ENCODE measurements at places on chromosomes 4 and X. TPM values are rescaled to one million over a fixed set of nuclear protein-coding genes. Genes with fewer than 3 reads are reported as not detected.

DNA sequence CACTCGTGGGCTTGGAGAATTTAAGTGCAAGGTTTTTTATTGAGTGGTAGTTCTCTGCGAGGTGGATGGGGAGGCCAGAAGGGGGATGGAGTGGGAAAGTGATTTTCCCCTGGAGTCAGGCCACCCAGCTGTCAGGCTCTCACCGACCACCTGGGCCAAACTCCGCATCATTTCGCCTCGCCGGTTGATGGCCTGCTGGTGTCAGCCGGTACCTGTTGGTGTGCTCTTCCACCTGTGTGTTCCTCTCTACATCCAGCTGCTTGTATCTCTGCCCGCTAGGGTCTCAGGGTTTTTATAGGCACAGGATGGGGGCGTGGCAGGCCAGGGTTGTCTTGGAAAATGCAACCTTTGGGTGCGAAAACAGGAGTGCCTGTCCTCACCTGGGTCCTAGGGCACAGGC is 200.9 kb downstream of the DACH2 start:
- H3K36me3 ChIP-seq = no peaks in the 10 kb centered on the region
- no peak overlapping the region for H3K27ac ChIP-seq
- no peak overlapping the region for H3K4me3 ChIP-seq
- no peaks in the 10 kb centered on the region for H3K27me3 ChIP-seq

DNA sequence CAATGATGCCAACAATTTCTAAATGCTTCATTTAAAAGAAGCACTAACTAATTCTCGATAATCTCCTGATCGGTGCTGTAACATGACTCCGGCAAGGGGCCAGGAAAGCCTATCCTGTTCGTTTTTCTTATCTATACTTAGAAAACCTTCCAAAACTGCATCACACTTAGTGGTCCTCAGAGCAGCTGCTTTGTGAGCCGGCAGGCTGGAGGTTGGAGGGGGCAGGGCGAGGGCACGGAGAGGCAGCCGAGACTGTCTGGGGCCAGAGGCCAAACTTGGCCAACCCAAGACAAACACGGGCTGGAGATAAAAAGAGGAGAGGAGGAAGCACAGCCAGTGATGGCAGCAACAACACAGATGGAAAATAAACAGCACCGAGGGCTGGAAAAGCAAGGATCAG is 455.7 kb downstream of the BCOR start:
- H3K27ac ChIP-seq = no peak overlapping the region
- no peak for DNase-seq
- no peak overlapping the region for H3K4me3 ChIP-seq
- no peaks in the 10 kb centered on the region for H3K27me3 ChIP-seq
- H3K4me1 ChIP-seq = peaks cover 10% of the 10 kb centered on the region

DNA sequence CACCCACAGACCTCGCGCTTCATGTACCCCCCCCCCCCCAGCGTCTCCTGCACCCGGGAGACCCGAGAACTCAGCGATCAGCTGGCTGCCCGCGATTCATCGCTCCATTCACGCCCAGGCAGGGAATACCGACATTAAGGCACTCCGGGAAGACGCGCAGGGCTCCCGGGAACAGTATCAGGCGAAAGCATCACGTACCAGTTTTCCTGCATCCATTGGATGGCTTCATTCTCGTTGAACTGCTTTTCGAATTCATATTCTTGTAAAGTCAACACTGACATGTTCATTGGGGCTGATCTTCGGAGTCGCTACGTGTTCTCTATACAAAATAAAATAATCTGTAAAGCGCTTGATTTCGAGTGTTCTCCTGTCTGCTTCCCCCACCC is 373 bp downstream of the ELOVL6 start:
- H3K4me3 ChIP-seq = peak overlapping the region; percentile 97
- peaks cover 11% of the 10 kb centered on the region for H3K36me3 ChIP-seq
- no peaks in the 10 kb centered on the region for H3K27me3 ChIP-seq
- DNase-seq = no peak
- peak overlapping the region; percentile 96 for H3K27ac ChIP-seq

HELT gene
- total RNA-seq = not detected

FANCB gene
- total RNA-seq = 18.9 TPM

KLB gene
- not detected for total RNA-seq

RAI2 gene
- 0.14 TPM for total RNA-seq

MAGEA4 gene
- not detected for total RNA-seq

DNA sequence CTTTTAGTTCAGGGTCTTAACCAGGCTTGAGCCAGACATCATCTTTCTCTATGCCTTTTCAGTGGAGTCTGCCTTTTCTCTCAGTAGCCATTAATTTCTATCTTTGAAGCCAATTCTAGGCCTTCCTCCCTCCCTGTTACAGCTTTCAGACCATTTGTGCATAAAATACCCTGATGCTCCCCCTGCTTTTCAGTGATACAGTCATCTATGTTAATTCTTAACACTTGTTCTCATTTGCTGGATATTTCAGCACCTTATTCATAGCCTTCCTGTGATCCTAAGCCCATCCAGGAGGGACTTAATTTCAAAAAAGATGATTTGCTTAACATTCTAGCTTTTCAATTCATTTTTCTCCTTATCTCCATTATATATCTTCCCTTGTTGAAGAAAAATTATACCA is 42.3 kb downstream of the ANXA10 start:
- DNase-seq = no peak
- no peak overlapping the region for H3K27ac ChIP-seq
- no peaks in the 10 kb centered on the region for H3K4me1 ChIP-seq
- H3K4me3 ChIP-seq = no peak overlapping the region
- no peaks in the 10 kb centered on the region for H3K36me3 ChIP-seq

DNA sequence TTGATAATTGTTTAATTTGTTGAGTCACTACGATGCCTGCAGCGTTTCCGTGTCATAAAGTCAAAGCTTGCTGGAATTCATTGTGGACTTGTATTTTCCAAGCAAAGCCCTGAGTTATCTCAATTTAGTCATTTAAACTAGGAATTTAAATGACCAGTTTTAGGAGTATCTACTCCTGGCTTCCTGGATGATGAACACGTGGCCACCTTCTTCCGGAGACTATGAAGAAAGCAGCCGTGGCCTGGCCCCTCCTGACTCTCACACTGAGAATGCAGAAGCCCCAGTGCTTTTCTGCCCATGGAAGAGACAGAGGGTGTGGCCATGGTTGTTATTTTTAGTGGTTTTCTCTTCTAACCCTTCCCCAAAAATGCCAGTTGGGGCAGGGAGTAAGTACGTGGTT is 250.7 kb upstream of the GATB start:
- peaks cover 52% of the 10 kb centered on the region for H3K4me1 ChIP-seq
- peaks cover 2% of the 10 kb centered on the region for H3K27me3 ChIP-seq
- H3K27ac ChIP-seq = no peak overlapping the region
- no peak overlapping the region for H3K4me3 ChIP-seq
- no peak for DNase-seq
- H3K36me3 ChIP-seq = peaks cover 2% of the 10 kb centered on the region

DNA sequence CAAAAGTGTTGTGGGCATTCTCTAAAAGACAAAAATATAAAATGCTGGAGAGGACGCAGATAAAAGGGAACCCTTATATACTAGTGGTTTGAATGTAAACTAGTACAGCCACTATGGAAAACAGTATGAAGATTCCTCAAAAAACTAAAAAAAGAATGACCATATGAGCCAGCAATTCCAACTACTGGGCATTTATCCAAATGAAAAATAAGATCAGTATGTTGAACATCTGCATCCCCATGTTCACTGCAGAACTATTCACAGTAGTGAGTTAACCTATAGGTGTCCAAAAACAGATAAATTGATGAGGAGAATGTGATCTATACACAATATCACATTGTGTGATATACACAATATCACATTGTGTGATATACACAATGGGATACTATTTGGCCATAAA is 1615.3 kb downstream of the PCDH18 start:
- H3K4me1 ChIP-seq = no peaks in the 10 kb centered on the region
- H3K27me3 ChIP-seq = no peaks in the 10 kb centered on the region
- no peak overlapping the region for H3K4me3 ChIP-seq
- DNase-seq = no peak
- H3K27ac ChIP-seq = no peak overlapping the region

EPGN gene
- not detected for total RNA-seq

GPR143 gene
- total RNA-seq = not detected

- DNase-seq = peak; percentile 65
- no peak within 1 kb of the TSS for H3K27ac ChIP-seq
- no peaks in the 10 kb centered on the region for H3K36me3 ChIP-seq
- H3K27me3 ChIP-seq = peaks cover 23% of the 10 kb centered on the region
- H3K4me1 ChIP-seq = peaks cover 10% of the 10 kb centered on the region
- peak within 1 kb of the TSS; percentile 75 for H3K4me3 ChIP-seq
Observed at GRCh38 chrX:129654652-129655546, at the start of gene APLN. Gene APLN (minus strand): TSS chrX:129654956. CDS start chrX:129654630, 326 bp downstream.

DNA sequence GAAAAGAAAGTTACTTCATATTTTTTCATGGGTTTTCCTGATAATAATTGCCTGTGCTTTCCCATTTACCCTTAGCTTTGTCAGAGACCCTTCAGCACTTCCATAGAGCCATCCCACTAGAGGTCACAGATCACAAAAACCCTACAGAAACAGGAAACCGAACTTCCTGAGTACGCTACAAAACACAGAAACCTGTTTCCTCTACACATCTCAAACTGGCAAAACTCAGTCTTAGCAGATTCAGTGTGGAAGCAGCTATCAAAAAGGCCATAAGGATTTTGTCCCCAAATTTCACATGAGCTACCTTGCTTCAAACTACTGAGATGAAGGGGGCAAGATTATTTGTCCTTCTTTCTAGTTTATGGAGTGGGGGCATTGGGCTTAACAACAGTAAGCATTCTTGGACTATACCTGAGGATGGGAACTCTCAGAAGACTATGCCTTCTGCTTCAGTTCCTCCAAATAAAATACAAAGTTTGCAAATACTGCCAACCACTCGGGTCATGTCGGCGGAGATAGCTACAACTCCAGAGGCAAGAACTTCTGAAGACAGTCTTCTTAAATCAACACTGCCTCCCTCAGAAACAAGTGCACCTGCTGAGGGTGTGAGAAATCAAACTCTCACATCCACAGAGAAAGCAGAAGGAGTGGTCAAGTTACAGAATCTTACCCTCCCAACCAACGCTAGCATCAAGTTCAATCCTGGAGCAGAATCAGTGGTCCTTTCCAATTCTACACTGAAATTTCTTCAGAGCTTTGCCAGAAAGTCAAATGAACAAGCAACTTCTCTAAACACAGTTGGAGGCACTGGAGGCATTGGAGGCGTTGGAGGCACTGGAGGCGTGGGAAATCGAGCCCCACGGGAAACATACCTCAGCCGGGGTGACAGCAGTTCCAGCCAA is at the start of gene MMRN1:
MMRN1 (plus strand) TSS at position 206 of the 902 bp plus-strand sequence; CDS start at position 324, 118 bp downstream.
- H3K27me3 ChIP-seq = peaks cover 3% of the 10 kb centered on the region
- peak; percentile 70 for DNase-seq
- H3K27ac ChIP-seq = no peak within 1 kb of the TSS
- H3K4me1 ChIP-seq = peaks cover 14% of the 10 kb centered on the region
- no peaks in the 10 kb centered on the region for H3K36me3 ChIP-seq

DNA sequence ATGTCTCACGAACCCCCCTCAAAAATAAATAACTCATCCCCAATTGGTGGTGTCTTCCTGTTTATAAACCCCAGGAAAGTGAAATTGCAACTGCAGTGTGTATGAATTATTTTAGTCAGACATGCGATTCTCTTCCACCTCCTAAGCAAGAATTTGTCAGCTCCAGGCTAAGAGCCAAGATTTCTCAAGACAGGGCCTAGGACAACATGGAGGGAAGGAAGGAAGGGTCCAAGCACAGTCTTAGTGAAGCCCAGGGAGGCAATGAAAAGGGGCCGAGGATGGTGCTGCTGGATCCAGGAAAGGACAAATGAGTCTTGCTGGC is 20.0 kb downstream of the SH3KBP1 start:
- H3K27ac ChIP-seq = peak overlapping the region; percentile 56
- H3K27me3 ChIP-seq = no peaks in the 10 kb centered on the region
- DNase-seq = no peak
- H3K4me1 ChIP-seq = peaks cover 49% of the 10 kb centered on the region

DNA sequence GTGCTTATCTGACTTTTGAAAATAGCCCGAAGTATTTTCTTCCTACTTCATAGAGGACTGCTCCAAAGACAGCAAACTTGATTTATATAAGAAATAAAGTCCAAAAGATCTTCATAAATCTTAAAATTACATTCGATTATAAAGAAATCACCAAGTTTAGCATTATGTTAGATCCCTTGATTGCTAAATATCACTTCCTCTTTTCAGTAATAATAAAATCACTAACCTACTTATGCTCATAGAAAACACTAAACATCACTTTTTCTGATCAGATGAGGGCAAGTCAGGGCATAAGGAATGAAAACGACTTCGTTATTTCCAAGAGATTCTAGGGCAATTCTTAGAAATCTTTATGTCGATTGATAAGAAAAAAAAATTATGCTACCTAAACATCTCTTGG is 32.0 kb downstream of the DYNLT3 start:
- H3K4me1 ChIP-seq = peaks cover 5% of the 10 kb centered on the region
- no peak overlapping the region for H3K4me3 ChIP-seq
- no peaks in the 10 kb centered on the region for H3K36me3 ChIP-seq

GRCh38 chr4:25310066-25310802 is 2.3 kb upstream of the ZCCHC4 start:
- H3K4me3 ChIP-seq = no peak overlapping the region
- H3K27me3 ChIP-seq = no peaks in the 10 kb centered on the region
- H3K36me3 ChIP-seq = peaks cover 3% of the 10 kb centered on the region
- peaks cover 8% of the 10 kb centered on the region for H3K4me1 ChIP-seq
- no peak for DNase-seq
- no peak overlapping the region for H3K27ac ChIP-seq

DTHD1 gene
- 0.95 TPM for total RNA-seq

GRCh38 chr4:94274912-94275311 is 67.2 kb downstream of the SMARCAD1 start:
- H3K4me1 ChIP-seq = peaks cover 2% of the 10 kb centered on the region
- H3K27me3 ChIP-seq = no peaks in the 10 kb centered on the region
- no peak overlapping the region for H3K27ac ChIP-seq
- no peak for DNase-seq
- H3K4me3 ChIP-seq = no peak overlapping the region
- peaks cover 29% of the 10 kb centered on the region for H3K36me3 ChIP-seq

- H3K36me3 ChIP-seq = no peaks in the 10 kb centered on the region
- no peaks in the 10 kb centered on the region for H3K27me3 ChIP-seq
- no peak overlapping the region for H3K4me3 ChIP-seq
- H3K27ac ChIP-seq = no peak overlapping the region
Observed at GRCh38 chrX:53160297-53160983, 64.6 kb downstream of the KDM5C start.

GRCh38 chr4:68499021-68499420 is 51.8 kb downstream of the TMPRSS11E start:
- H3K4me1 ChIP-seq = peaks cover 2% of the 10 kb centered on the region
- H3K27me3 ChIP-seq = no peaks in the 10 kb centered on the region
- no peak for DNase-seq
- H3K4me3 ChIP-seq = no peak overlapping the region
- H3K36me3 ChIP-seq = no peaks in the 10 kb centered on the region

DNA sequence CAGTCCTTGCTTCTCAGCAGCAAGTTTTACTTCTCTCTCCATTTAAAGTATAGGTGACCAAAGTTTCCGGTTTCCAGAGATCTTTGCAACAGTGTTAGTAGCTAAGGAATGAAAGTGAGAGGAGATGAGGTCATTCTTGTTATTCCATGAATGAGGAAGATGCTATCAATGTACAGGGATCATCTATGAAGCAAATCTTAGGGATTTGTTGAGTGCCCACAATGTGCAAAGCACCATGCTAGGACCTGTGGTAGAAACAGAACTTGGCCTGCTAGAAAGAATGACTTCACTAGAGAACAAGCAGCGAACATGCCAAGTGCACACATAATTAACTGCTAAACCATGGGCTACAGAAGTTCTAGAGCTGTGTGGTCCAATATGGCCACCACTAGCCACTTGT is 112.5 kb downstream of the MID1 start:
- no peak overlapping the region for H3K4me3 ChIP-seq
- DNase-seq = no peak
- H3K27ac ChIP-seq = no peak overlapping the region
- no peaks in the 10 kb centered on the region for H3K27me3 ChIP-seq
- no peaks in the 10 kb centered on the region for H3K36me3 ChIP-seq

TRPC3 gene
- total RNA-seq = 3.1 TPM

Data from activated CD4-positive, alpha-beta T cell treated with anti-CD3 and anti-CD28 coated beads, Interleukin-2, amount 10 ng/mL, durations not matched to agents 24 days and 14 days (primary cell).